Stimulated activated memory B cell treated with anti-CD40 and anti-IgM and Interleukin-4, amounts not matched to agents 10 μg/mL and 1 μg/mL and 100 μg/mL, for 72 hours (primary cell): ENCODE measurements at places on chromosomes 16 and 17.

DNA sequence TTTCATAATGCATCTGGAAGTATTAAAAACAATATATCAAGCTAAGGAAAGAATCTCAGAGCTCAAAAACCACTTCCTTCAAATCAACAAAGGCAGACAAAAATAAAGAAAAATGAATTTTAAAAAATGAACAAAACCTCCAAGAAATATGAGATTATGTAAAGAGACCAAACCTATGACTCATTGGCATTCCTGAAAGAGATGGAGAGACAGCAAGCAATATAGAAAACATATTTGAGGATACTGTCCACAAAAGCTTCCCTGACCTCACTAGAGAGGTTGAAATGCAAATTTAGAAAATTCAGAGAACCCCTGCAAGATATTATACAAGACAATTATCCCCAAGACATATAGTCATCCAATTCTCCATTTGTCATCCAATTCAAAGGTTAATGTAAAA is 311.3 kb upstream of the SOX9 start:
- no peak for ATAC-seq

DNA sequence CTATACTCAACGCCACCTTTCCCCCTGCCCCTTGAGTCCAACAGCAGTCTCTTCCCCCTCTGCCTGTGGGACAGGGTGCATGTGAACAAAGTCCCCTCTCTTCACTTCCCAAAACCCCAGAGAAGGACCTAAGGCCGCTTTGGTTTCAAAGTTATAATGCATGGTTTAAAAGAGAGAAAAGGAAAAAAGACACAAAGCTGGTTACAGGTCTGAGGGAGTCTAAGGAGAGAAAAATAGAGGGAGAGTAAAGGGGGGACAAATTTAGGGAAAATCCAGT is 1.1 kb upstream of the GABARAP start:
- no peak for ATAC-seq

GRCh38 chr17:18064053-18064452 is 23.7 kb upstream of the DRG2 start:
- no peak for ATAC-seq

DNA sequence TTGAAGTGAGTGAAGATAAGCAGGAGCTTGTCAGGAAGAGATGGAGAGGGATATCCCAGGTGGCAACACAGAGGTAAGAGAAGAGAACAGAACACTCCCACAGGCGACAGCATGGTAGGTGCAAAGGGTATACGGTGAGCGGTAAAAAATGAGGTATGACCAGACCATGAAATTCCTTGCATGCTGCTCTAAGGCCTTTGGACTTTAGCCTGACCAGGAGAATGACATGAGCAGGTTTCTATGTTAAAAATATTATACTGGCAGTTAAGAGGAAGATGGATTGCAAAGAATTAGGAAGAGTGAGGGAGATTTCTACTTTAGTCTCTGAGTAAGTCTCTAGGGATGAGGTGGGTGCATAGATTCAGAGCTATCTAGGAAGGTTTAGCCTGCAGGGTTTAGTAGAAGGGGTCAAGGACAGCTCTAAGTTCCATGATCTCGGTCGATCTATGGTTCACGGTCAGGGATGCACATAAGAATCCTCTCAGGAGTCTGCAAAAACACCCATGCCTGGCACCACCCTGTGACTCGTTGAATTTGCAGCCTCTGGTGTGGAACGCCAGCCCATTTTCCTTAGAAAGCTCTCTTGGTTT is 65.7 kb downstream of the HLF start:
- ATAC-seq, result no peak

GRCh38 chr17:15048933-15049794 is 216.0 kb downstream of the PMP22 start:
- no peak for ATAC-seq

DNA sequence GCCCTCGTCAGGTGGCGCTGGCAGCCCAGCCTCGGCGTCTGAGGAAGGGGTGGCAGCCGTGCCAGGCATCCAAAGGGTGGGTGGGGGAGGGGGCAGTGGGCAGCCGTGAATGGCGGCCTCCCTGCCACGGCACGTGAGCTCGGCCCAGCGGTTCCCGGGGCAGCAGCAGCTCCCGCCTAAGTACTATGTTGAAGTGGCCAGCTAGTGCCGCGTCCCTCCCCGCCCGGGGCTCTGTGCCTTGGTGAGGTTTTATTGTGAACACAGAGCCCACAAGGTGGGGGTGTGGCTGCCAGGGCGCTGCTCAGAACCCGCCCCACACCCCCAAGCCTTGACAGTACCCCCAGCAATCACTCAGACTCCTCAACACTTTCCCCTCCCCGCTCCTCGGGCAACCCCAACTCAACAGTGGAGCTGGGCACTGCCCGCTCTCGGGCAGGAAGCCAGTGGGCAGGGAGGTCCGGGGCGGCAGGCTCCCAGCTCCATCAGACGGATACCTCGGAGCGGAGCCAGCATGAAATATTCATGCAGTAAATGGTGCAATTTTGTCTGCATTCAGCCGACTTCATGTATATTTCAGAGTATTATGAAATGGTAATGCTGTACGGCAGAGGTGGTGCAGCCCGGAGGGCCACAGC is 80.4 kb downstream of the ENGASE start:
- no peak for ATAC-seq

DNA sequence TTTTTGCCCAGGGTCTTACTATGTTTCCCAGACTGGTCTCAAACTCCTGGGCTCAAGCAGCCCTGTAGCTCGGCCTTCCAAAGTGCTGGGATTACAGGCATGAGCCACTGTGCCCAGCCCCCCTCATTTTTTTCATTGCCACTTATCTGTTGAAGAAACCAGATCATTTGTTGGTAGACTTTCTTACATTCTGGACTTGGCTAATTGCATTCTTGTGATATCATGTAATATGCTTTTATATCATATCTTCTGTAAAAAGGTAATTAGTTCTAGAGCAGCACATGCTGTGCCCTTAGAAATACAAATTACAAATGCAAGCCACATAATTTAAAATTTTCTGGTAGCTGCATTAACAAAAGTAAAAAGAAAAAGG is 53.9 kb downstream of the PPM1E start:
- no peak for ATAC-seq

DNA sequence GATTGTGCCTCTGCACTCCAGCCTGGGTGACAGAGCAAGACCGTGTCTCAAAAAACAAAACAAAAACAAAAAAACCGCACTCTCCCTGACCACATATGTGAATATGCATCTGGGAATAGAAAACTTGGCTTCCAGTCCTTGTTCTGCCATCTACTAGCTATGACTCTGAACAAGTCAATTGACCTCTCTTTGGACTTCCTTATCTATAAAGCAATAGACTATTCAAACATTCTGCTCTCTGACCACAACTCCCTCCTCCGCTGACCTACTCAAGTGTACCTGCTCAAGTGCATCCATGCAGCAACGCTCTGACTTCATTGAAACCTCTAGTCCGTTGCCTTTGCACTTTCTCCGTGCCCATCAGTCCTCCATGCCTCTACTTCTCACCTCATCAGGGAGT is 52.6 kb upstream of the KDM6B start:
- peak; percentile 94 for ATAC-seq

GRCh38 chr16:47774661-47775060 is 313.5 kb downstream of the PHKB start:
- ATAC-seq, result no peak

- no peak for ATAC-seq
Observed at GRCh38 chr17:46099865-46100264, 93.4 kb downstream of the KANSL1 start.

- no peak for ATAC-seq
Observed at GRCh38 chr17:50946223-50946890, 80.2 kb upstream of the TOB1 start.

GRCh38 chr17:50774225-50774803 is 7.0 kb upstream of the ANKRD40CL start:
- no peak for ATAC-seq

DNA sequence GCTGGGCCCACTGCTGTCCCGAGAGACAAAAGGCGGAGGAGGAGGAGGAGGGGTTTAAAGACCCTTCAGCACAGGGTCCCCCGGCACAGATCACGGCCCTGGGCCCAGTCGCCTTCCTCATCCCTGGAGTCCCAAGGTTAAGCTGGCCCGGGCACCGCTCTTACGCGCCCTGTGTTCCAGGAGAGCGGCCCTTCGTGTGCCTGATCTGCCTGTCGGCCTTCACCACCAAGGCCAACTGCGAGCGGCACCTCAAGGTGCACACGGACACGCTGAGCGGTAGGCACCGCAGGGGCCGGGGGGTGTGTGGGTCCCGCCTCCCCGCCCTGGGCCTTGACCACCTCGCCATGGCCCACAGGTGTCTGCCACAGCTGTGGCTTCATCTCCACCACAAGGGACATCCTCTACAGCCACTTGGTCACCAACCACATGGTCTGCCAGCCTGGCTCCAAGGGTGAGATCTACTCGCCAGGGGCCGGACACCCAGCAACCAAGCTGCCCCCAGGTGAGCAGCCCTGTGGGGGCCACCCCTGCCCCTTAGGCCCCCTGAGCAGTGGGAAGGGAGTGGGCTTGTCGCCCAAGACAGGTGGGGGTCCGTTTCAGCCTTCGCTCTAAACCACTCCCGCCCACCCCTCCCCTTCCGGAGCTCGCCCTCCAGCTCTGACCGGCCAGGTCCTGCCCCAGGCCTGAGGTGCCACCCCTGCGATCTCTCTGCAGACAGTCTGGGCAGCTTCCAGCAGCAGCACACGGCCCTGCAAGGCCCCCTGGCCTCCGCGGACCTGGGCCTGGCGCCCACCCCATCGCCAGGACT is 37.6 kb upstream of the ZC3H18 start:
- no peak for ATAC-seq

DNA sequence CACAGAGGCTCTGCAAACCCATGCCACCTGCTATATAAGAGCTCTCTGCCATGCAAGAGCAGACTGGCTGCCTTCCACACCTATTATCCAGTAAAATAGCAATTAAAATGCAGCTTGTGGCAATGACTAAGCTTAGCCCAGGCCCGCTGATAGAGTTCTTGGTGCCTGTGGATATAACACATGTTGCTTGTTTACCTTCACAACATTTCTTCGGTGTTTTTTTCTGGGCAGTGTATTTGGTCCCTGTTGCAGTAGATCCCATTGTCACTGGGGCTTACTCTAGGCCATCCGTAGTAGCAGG is 63.5 kb downstream of the SPECC1 start:
- no peak for ATAC-seq

DNA sequence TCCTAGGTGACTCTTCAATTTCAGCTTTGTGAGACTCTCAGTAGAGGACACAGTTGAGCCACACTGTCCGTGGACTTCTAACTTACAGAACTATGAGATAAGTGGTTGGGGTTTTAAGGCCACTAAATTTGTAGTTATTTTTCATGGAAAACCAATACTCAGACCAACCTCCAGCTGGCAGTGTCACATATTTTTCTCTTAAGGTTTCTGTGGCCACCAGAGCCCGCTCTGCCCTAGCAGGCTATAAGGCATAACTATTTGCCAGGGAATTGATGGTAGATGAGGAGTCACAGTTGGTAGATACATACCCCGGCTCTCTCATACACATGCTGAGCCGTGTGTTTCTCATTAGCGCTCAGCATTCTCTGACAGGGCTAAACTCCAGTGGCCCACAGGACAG is 336.8 kb upstream of the MON1B start:
- ATAC-seq, result no peak

DNA sequence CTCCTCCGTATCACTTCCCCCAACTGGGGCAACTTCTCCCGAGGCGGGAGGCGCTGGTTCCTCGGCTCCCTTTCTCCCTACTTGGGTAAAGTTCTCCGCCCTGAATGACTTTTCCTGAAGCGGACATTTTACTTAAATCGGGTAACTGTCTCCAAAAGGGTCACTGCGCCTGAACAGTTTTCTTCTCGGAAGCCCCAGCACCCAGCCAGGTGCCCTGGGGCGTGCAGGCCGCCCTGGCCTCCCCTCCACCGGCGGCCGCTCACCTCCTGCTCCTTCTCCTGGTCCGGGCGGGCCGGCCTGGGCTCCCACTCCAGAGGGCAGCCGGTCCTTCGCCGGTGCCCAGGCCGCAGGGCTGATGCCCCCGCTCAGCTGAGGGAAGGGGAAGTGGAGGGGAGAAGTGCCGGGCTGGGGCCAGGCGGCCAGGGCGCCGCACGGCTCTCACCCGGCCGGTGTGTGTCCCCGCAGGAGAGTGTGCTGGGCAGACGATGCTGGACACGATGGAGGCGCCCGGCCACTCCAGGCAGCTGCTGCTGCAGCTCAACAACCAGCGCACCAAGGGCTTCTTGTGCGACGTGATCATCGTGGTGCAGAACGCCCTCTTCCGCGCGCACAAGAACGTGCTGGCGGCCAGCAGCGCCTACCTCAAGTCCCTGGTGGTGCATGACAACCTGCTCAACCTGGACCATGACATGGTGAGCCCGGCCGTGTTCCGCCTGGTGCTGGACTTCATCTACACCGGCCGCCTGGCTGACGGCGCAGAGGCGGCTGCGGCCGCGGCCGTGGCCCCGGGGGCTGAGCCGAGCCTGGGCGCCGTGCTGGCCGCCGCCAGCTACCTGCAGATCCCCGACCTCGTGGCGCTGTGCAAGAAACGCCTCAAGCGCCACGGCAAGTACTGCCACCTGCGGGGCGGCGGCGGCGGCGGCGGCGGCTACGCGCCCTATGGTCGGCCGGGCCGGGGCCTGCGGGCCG is 1.6 kb downstream of the HIC1 start:
- no peak for ATAC-seq

- ATAC-seq, result peak; percentile 100
Observed at GRCh38 chr17:2837147-2837561, 40.9 kb downstream of the RAP1GAP2 start.

DNA sequence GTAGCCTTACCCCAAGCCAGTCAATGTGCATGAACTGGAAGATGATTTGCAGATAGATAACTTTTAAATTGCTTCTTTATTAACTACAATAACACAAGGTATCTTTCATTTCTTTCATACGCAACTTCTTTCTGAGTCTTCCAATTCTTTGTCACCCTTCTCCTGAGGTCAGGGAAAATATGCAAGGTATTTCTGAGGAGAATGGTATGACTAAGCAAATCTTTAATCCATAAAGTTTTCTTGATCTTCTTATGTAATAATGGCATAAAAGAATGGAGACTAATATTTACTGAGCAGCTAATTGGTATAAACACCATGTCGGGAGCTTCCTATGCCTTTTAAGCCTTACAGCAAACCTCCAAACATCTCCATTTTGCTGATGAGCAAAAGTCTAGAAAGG is 438.9 kb downstream of the KCNJ2 start:
- no peak for ATAC-seq

- no peak for ATAC-seq
Observed at GRCh38 chr17:31489295-31490018, 98.0 kb downstream of the RAB11FIP4 start.

GRCh38 chr16:1333149-1333812 is at the start of gene BAIAP3:
Gene BAIAP3 (plus strand): TSS chr16:1333645. CDS start chr16:1338550, 4,905 bp downstream.
- peak; percentile 59 for ATAC-seq

DNA sequence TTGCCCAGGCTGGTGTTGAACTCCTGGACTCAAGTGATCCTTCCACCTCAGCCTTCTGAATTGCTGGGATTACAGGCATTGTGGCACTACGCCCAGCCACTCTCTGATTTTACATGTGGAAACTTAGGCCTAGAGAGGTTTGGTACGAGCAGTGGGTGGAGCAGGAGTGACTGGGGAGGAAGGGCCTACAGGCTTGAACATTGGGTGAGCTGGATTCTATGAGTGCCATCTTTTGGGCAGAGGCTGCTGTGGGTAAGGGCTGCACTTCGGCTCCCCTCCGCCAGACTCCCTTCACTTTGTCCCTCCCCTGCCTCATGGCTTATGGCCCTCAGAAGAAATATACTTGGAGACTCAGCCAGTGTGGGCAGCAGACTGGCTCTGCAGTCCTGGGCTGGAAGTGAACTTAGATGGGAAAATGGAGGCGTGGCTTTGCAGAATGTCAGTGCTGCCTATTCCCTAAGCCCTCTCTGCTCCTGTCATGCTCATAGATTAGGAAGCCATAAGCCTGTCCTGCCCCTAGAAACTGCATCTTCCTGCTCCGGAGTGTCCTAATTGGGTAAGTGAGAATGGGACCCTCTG is 9.5 kb upstream of the MRC2 start:
- ATAC-seq, result no peak

- ATAC-seq, result no peak
Observed at GRCh38 chr17:8477171-8477570, 41.5 kb downstream of the NDEL1 start.
